ENCODE measurements at places on chromosomes 2 and 18. TPM values are rescaled to one million over a fixed set of nuclear protein-coding genes. Genes with fewer than 3 reads are reported as not detected.

Gene KCNE4
- 1.2 TPM for total RNA-seq

Gene ZSWIM2
- not detected for total RNA-seq

Gene HOXD8
- total RNA-seq, result 14.2 TPM

Gene CROCC2
- total RNA-seq, result not detected

Gene SERPINB3
- total RNA-seq, result not detected

Gene CASP10
- 42.1 TPM for total RNA-seq

Gene ACADL
- total RNA-seq, result 0.05 TPM

Gene PROKR1
- total RNA-seq, result not detected

Gene RNF125
- total RNA-seq, result 1.6 TPM

Gene PIEZO2
- total RNA-seq, result 100.0 TPM

Gene VWC2L
- total RNA-seq, result not detected

Gene HOXD13
- total RNA-seq, result not detected

Gene UGT1A5
- total RNA-seq, result not detected

Gene DQX1
- not detected for total RNA-seq

Gene SULT1C4
- 20.2 TPM for total RNA-seq

Gene CD8B2
- not detected for total RNA-seq

Gene CCBE1
- 9.0 TPM for total RNA-seq

Gene PSMA8
- total RNA-seq, result not detected

Gene AGXT
- not detected for total RNA-seq
